NCI-H2029 treated with DMSO at 0.1 percent for 48 hours (cell line): ENCODE measurements at places on chromosomes 7 and 10.

- no peak for DNase-seq
These were observed 14.0 kb upstream of the SEM1 start for GRCh38 chr7:96723622-96724021.

- peak; percentile 40 for DNase-seq
These were observed 18.4 kb downstream of the NKX2-3 start for GRCh38 chr10:99551158-99551557.

- no peak for DNase-seq
These were observed 22.6 kb downstream of the CUTC start for GRCh38 chr10:99754670-99755069.

DNA sequence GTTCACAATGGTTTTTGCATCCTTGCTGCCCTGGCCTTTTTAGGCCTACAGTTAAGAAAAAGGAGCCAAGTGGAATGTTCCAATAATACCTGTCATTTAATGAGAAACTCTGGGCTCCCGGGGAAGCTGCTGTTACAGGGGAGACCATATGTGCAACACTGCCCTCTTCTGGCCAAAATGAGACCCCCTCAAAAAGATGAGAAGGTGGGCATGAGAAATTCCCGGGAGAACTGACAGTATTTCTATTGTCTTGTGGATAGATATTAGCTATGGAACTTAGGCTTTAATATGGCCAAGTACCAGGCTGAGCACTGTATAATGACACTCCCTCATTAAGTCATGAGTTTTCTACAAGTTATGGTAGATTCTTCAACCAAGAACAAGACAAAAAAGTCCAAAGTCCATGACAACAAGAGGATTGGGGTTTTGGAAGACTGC is 99.4 kb downstream of the CCDC3 start:
- DNase-seq = peak; percentile 5

DNA sequence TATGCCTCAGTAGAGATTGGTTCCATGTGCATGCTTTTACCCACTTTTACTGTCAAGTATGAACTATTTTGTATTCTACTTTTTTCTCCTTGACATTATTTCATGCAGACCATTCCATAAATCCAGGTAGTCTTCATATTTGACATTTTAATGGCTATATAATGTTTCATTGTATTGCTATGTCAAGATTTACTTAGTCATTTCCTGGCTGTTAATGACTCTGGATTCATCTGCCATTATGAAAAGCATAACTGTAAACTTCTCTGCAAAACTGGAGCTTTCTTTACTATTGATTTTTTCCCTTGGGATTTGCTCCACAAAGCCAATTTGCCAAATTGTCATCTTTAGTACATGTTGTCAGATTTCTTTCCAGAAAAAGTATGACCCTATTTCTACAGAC is 6.8 kb upstream of the MSRB2 start:
- no peak for DNase-seq

DNA sequence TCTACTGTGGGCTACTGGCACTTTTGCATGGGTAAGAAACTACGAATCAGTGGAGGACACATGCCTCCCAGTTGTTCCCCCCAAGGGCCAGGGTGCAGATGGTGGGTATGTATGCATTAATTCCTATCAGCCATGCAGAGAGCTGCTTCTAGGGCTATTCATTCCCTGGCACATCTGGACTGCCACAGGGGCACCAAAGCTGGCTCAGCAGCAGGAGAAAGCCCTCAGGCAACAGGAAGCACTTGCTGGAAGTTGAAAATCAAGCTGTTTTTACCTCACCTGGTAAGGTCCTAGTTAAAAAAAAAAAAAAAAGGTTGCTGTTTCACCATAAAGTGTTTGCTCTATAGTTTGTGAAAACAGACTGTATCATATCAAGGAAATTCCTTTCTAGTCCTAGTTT is 1342.6 kb downstream of the REEP3 start:
- no peak for DNase-seq

DNA sequence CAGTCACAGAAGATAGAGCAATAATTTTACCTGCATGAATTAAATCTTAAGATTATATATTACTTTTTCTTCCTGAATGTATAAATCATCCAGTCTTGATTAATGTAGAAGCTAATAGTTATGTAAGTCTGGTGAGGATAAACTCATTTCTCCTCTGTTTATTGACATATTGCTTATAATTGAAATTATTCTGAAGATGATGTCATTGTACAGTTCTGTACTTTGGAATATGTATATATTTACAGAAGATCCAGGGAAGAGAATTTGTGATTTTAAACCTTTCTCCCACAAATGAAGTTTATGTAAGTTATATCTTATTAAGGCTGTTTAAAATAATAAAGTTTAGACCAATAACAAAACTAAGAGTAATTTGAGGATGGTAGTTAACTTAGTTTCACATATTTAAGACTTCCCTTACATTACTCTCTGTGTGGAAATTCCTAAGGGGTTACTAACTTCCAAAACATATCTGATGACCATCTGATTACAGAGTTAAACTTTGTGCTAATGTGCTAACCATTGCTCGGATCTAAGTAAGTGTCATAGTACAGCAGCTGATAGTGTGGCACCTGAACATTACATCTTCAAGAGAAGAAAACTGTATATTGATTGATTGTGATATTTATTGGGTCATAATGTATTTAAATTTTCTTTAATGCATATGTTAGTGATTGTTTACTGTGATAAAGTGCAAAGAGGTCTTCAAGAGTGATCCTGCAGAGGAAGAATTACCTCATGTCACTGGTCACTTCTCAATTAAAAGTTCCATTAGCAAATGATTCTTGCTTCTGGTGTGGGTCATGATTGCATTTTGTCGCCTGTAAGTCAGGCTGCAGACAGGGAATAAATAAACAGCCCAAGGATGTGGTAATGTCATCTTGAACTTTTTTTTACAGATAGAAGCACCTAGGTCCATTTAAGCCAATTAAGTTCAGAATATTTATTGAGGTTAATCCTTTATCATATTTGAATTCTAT is 96.9 kb downstream of the UBE3C start:
- DNase-seq = no peak

DNA sequence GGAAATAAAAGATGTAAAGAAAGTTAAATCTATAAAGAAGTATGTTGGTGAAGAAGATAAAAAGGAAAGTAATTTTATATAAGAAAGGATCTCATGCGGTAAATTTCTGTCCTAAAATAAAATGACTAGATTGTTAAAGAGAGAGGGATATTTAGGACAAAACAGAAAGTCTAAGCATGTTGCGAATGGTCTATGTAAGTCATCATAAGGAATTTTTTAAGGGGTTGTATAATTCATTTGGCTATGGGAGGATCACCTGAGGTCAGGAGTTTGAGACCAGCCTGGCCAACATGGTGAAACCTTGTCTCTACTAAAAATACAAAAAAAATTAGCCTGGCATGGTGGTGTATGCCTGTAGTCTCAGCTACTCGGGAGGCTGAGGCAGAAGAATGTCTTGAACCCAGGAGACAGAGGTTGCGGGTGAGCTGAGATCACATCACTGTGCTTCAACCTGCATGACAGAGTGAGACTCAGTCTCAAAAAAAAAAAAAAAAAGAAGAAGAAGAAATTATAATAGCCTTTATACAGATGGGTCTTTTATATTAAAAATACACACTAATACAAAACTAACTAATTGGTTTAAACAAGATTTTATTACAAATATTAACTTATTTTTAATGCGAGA is 294.3 kb downstream of the MAGI2 start:
- DNase-seq = no peak

DNA sequence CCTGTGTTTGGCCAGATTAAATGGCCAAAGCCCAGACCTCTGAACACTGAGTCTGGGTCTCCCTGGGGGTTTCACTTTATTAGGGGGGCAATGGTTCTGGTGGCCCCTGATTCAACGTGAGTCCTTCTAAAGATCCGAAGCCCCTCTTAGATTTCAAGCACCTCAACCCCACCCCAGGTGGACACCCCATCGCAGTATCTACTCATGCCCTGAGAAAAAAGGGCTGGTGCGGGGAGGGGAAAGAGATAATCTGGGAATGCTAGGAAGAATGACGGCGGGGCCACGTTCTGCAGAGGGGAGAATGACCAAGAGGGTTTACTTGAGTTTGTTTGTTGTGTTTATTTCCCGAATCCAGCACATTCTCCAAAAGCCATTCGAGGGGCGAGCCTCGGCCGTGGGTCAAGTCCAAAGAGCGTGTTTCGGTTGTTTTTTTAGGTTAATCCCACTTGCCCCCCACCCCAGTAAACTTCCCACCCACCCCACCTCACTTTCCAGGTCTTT is 832 bp downstream of the PDLIM1 start:
- DNase-seq = no peak

DNA sequence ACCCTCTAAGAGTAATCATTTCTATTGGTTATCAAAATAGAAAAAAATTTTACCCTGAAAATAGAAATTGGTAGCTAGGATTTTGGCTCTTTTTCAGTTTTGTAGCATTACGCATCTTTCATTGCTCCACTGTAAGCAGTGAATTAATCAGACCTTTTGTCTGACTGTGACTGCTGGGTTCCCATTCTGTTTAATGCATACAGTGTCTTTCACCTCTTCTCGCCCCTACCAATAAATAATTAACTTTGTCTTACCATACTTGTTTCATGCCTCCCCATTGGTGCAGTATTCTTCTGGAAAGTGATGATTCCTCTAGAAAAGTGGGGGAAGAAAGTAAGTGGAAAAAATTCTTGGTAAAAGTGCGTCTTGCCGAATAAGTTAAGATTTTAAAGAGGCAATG is 73.2 kb downstream of the AP3M1 start:
- no peak for DNase-seq

GRCh38 chr7:137073571-137074325 is 205.3 kb downstream of the CHRM2 start:
- DNase-seq = no peak

- DNase-seq = no peak
These were observed 353.1 kb downstream of the THSD7A start for GRCh38 chr7:11478882-11479281.

GRCh38 chr10:129398711-129399141 is 68.3 kb upstream of the MGMT start:
- no peak for DNase-seq

DNA sequence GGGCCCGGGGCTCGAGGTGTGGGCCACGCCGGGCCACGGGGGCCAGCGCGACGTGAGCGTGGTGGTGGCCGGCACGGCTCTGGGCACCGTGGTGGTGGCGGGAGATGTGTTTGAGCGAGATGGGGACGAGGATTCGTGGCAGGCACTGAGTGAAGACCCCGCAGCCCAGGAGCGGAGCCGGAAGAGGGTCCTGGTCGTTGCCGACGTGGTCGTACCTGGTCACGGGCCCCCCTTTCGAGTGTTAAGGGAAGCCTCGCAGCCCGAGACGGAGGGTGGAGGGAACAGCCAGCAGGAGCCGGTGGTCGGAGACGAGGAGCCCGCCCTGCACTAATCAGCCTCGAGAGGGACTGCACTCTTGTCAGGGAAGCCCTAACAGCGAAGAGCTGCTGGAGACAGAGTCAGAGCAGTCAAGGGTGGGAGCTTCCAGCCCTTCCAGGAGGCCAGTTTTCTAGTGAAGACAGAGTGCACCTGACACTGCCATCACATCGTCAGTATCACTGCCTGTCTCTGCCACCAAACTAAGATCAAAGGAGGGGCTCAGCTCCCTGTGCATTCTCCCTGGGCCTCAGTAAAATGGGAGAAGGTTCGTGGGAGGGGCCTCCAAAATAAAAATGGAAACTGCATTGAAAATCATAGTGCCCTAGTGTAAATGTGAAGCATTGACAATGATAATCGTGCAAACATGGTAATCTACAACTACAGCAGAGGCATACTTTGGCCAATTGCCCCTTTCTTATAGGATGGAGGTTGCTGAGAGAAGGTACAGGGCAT is 1.3 kb downstream of the MBLAC1 start:
- no peak for DNase-seq

DNA sequence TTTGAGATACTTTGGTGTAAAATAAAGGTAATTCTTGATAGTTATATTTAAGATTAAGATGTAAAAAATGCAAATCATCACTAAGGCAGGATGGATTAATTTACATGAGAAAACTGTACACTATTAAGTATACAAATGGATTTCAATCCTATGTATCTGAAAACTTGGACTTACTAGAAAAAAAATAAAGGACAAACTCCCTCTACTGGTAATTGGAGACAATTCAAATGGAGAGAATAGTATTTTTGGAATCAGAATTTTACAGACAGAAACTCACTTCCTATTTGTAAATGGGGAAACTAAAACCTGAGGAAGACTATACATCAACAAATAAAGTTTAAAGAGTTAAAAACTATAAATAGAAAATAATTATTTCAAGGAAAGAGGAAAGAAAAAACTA is 62.6 kb downstream of the CUL2 start:
- no peak for DNase-seq

- DNase-seq = no peak
These were observed 7.1 kb upstream of the BTBD16 start for GRCh38 chr10:122263971-122264370.

GRCh38 chr10:18401416-18402195 is 249.8 kb downstream of the NSUN6 start:
- DNase-seq = no peak

DNA sequence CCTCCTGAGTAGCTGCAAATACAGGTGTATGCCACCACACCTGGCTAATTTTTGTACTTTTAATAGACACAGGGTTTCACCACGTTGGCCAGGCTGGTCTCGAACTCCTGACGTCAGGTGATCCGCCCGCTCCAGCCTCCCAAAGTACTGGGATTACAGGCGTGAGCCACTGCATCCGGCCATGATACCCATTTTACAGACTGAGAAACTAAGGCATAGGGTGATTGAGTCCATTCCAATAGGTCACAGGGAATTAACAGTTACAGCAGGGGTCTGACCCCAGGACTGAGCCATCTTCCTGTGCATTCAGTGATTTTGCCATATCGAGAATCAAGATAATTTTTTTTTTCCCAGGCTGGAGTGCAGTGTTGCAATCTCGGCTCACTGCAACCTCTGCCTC is 12.3 kb upstream of the CTBP2 start:
- DNase-seq = no peak

GRCh38 chr7:37927773-37928444 is 7.5 kb downstream of the EPDR1 start:
- no peak for DNase-seq

DNA sequence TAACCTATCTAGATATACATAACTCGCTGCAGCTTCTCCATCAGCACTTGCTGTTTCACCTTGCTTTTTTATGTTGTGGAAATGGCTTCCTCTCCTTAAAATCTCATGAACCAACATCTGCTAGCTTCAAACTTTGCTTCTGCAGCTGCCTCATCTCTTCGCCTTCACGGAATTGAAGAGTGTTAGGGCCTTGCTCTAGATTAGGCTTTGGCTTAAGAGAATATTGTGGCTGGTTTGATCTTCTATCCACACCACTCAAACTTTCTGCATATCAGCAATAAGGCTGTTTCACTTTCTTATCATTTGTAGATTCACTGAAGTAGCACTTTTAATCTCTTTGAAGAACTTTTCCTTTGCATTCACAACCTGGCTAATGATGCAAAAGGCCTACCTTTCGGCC is 49.2 kb upstream of the AGR3 start:
- DNase-seq = no peak
